ENCODE measurements at places on chromosomes 1 and 21.

- DNase-seq: no peak
Observed at GRCh38 chr1:32764826-32765569, 52.2 kb downstream of the YARS1 start.

- peak; percentile 83 for DNase-seq
Observed at GRCh38 chr1:34742667-34743270, 12.1 kb upstream of the GJB5 start.

- no peak for DNase-seq
Observed at GRCh38 chr1:12320486-12320885, 90.7 kb downstream of the VPS13D start.

DNA sequence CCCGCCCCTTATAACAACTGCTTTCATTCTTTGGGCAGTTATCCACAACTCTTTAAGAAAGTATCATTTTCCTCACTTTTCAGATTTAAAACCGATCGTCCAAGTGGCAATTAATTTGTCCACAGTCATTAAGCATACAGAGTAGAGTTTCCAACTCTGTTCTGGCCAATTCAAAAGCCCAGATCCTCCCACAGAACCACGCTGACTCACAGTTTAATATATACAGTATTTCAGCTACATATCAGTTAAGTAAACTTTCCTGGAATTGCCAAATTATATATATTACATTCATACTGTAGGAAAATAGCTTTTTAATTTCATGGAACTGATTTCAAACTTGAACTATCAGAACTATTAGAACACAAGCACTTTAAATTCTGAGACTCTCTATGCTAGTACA, 163.8 kb upstream of the ESRRG start:
- no peak for DNase-seq

DNA sequence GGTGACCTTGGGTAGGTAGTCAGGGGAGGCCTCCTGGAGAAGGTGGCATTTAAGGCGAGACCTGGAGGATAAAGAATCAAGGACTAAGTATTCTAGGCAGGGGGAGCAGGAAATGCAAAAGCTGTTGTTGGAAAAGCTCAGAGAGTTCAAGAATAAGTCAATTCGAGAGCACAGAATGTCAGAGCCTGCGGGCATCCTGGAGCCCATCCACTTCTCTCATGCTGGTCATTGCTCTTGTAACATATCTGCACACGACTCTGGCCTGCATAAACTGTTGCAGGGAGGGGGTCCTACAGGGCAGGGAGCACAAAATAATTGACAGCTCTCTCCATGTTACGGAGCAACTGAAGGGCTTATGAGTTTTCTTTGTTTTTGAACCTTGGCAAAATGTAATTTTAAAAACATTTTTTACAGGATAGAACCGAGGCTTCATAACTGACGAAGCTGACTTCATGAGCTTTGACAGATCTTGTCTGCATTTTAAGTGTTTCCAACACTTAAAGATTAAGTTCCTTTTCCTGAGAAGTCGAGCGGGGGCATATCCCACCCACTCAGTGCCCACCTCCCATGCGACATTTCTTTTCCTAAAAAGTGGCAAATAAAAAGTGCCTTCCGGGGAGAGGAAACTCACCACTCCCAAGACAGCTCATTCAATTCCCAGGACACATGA, 4.2 kb downstream of the PLA2G5 start:
- no peak for DNase-seq
